ENCODE measurements at places on chromosomes 1 and 21.

DNA sequence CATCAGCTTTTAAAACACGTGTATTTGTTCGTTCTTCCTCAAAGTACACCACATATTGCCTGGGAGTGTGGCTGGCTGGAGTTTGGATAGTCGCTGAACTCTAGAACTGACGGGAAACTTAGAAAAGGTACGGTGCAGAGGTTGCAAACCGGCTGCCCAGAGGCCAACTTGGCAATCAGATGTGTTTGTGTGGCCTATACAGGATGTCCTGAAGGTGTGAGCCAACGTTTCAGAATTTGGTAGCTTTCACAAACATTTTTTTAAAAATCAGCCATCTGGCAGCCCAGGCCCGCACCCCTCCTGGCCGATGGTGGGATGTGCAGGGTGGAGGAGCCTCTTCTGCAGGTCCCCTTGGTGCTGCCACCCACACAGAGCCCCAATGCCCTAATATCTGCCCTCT lies 73.6 kb upstream of the SLC25A33 start:
- DNase-seq = no peak

DNA sequence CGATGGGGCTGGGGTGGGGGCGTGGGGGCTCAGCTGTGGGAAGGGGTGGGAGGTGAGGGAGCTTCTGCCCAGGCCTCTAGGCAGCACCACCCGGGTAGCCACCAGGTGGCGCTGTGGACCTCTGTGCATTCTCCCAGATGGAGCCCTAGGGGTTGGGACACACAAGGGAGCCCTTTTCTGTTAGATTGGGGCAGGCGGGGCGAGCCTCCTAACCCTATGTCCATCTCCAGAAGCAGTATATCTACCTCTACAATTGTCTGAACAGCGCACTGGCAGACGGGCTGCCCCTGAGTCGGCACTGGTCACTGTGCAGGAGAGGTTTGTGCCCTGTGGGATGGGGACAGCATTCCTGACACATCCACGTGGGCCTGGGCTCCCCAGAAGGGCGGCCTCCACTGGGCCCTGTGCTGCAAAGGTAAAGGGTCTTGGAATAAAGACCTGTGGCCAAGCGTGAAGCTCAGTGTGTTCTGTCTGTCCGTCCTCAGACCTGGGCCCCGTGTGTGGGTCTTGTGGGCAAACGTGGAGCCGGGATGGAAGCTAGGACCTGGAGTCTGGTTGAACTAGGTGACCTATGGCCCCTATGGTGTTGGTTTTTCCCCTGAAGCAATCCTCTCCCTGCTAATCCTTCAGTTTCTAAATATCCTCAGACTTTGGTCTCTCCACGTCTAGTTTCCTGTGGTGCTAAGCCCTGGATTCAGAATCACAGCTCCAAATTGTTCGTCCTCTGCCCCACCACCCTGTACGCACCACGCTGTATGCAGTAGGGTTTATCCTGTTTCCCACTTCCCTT lies 4.4 kb upstream of the LGR6 start:
- DNase-seq = no peak

DNA sequence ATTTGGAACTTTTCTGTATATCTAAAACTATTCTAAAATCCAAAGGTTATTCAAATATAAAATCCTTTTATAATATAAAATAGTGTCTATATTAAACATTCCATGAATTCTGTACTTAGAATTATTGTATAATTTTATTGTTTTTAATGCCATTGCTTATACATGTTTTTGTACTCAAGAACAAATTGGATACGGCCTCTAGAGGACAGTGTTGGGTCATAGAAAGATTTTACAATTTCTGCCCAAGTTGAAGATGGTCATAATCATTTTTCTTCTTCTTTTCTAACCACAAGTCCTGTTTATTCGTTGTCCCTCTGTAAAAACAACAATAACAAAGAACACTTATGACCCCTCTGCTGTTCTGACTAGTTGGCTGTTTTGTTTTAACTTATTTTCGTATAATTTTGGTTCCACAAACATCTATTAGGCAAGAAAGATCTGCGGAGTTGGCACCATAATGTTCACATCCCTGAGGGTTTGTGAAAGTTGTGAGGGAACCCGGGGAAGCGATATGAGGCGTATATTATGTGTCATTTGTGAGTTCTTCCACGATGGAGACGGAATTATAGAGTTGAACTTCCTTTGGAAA lies 75.7 kb upstream of the KIF26B start:
- DNase-seq = no peak

- no peak for DNase-seq
Observed at GRCh38 chr1:77039739-77040138, 172.5 kb downstream of the ST6GALNAC5 start.

DNA sequence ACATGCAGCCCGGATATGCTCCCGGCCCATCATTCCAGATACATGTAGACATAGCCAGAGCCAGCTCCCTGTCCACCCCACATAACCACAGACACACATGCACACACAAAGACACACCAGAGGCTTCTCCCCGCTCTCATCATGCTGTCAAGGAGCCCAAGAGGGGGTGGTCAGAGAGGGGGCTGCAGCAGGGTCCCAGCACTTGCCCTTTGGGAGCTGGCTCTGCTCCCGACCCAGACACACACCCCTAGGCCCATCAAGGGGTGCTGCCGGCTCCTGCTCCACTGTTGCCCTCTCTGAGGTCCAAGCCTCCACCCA lies 2.6 kb downstream of the PTAFR start:
- DNase-seq = no peak

DNA sequence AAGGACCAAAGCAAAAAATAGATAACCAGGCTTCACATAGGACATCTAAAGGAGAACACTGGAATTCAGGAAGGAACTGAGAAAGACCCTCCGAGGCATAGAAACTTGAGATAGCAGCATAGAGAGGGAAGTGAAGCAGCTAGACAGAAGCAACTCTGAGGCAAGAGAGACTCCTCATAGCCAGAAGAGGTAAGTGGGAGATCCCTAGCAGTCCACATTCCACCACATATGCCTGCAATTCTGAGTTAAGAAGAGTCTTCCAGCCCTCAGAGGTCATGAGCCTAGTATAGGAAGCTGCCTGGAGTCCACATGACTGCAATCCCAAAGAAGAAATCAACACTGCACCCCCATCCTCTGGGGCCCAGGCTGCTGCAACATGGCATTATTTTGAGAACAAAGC lies 13.9 kb upstream of the FGGY start:
- DNase-seq = no peak

DNA sequence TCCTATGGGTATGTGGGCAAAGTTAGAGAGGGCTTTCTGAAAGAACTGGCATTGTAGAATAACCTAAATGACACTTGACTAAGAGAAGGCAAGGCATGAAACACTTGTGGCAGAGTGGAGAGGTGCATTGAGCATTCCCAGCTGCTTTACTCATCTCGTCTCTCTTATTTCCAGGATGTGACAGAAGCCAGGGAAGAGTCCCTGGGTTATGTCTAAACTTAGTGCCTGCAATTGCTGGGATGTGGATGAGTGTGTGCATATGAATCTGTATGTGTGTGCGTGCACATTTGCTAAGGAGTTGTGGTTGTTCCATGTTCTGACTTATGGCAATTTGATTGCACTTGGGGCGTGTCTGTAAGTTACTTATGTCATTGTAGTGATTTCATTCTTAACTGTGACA lies 1326.5 kb upstream of the B3GALT2 start:
- DNase-seq = no peak

GRCh38 chr1:35364741-35365140 lies 96.2 kb downstream of the ZMYM4 start:
- DNase-seq = no peak

DNA sequence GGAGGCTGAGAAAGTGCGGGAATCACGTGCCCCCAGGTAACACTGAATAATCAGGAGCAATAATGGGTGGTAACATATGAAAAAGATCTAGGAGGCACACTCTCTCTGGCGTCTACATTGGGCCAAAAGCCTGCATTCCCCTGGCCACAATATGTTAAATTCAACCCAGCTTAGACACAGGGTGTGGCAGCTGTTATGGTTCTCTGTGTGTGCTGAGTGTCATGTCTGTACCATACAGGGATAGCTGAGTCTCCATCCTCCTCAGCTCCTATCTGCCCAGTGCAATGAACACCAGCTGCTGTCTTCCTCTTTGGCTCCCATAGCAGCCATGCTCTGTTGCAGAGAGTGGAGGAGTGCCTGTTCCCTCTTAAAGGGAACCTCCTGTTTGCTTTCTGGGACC lies 14.3 kb downstream of the S100A11 start:
- DNase-seq = no peak

- DNase-seq = no peak
Observed at GRCh38 chr1:224358237-224358636, 1.6 kb downstream of the CNIH4 start.

DNA sequence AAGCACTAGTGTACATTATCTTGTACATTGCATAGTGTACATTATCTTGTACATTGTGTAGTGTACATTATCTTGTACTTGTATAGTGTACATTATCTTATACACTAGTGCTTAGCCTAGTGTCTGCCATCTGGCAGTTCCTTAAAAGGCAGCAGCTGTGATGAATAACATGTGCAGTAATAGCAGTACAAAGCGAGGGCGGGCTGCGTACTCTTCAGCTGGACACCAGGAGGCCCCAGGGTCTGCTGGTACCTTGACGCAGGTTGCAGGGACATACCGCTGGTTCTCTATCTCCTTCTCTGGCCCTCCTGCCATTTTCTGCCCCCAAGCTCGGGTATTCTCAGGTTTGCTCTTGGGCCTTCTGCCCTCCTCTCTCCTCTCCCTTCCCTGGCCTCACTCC lies 149.6 kb downstream of the SEC16B start:
- DNase-seq = no peak

- DNase-seq = no peak
Observed at GRCh38 chr1:233261206-233261605, 34.3 kb downstream of the PCNX2 start.

DNA sequence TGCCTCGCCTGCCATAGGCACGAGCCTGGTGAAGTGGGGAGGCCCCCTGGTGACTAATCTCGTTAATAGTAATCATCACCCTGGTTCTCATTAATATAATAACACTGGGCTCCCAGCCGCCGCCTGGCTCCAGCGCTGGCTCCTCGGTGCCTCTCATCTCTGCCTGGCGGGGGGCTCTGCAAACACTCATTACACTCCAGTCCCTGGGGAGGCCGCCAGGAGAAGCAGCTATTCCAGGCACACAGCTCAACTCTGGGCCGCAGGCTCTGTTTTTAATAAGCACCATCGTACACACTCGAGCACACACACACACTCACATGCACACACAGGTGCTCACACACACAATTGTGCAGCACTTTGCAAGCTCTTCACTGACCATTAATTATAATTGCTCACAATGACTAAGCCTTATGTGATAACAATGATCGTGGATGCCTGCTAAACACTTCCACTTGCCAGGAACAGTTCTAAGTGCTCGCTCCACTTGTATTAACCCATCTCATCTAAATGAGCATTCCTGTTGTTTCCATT lies 52.2 kb downstream of the SDC3 start:
- DNase-seq = no peak

DNA sequence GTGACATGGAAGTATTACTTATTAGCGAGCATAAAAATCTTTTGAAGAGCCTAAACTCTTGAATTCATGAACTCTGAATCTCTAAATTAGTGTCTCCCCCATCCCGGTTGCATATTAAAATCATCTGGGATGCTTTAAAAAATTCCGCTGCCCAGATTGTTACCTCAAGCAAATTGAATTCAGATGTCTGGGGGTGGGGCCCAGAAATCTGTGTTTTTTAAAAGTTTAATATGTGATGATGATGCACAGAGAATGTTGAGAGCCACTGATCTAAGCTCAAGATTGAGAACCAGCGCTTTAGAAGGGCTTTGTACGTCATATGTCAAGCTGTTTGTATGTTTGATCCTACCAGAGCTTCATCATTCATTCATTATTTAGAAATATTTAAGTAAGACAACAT lies 446.8 kb downstream of the NUF2 start:
- DNase-seq = no peak

DNA sequence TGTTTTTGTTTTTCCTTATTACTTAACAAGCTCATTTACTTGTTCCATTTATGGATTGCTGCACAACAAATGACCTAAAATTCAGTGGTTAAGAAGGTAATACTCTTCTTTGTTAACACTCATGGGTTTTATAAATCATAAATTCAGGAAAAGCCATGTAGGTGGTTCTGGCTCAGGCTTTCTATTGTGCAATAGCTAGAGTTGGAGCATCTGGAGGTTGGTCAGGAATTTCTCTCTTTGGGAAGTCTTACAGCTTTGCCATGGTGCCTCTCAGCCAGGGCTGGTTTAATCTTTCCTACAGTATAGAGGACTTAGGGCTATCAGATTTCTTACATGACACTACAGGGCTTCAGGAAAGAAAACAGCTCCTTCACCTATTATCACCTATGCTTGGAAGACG lies 1677.1 kb downstream of the KCNT2 start:
- DNase-seq = no peak

GRCh38 chr1:16146279-16147155 lies 9.4 kb downstream of the EPHA2 start:
- DNase-seq = no peak

GRCh38 chr1:114015075-114015474 lies 35.8 kb downstream of the OLFML3 start:
- DNase-seq = no peak

DNA sequence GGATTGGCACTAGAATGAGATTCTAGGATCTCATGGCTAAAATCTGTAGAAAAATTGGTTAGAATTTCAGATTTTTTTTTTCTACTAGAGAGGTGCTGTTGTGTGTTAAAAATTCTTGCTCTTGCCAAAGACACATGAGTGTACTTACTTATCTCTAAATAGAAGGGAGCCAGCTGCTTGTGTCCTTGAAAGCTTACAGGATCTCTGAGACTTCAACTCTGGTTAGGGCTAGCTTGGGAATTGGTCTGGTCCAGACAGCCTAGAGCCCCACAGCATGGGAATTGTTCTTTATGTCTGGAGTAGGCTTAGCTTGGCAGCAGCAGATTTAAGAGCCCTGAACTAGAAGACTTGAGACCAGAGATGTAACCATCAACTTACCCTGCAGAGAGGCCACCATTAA lies 37.3 kb downstream of the MACO1 start:
- no peak for DNase-seq

GRCh38 chr1:156599811-156600210 lies 1.5 kb downstream of the GPATCH4 start:
- no peak for DNase-seq

DNA sequence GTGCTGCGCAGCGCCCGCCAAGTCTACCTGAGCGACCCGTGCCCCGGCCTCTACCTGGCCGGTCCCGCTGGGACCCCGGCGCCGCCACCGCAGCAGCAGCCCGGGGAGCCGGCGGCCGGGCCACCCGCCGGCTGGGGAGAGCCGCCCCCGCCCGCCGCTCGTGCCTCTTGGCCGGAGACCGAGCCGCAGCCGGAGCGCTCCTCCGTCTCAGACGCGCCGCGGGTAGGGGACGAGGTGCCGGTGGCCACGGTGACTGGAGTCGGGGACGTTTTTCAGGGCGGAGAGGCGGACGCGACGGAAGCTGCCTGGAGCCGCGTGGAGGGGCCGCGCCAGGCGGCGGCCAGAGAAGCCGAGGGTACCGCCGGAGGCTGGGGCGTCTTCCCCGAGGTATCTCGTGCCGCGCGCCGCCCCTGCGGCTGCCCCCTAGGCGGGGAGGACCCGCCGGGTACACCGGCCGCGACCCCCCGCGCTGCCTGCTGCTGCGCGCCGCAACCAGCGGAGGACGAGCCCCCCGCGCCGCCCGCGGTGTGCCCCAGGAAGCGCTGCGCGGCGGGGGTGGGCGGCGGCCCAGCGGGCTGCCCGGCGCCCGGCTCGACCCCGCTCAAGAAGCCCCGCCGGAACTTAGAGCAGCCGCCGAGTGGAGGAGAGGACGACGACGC lies 646 bp downstream of the IER5 start:
- no peak for DNase-seq
